ENCODE measurements at places on chromosomes 4 and X.

DNA sequence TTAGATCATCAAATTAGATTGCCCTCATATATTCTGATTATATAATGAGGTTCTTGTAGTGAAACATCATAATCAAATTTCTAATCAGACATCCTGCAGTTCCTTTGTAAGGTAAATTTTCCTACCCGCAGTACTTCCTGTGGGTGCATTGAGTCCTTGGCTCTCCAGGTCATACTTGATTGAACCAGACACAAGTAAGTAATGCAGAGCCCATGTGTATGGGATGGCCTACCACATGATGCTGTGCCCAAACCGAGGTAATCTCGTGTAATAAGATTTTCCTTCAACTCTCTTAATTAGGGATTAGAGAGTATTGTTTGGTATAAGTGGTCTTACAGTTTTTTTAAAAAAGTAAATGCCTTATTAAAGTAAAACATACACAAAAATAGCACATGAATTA lies 1841.8 kb downstream of the PCDH7 start:
- no peak for DNase-seq

DNA sequence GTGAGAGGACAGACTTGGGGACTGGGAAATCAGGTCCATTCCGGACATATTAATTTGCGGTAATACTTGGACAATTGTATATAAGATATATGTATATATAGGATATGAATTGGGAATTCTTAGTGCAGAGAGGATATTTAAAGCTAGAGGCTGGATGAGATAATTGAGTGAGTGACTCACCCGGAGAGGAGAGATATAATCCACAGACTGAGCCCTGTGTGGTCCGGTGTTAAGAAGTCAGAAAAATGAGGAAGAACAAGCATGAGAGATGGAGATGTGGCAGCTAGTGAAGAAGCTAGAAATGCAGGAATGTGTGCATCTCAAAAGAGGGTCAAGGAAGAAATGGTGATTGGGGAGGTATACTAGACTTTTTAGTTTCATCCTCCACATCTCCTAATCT lies 336.2 kb downstream of the SLC7A11 start:
- no peak for DNase-seq

- no peak for DNase-seq
Measured at GRCh38 chr4:183905593-183906488, 734 bp downstream of the STOX2 start.

DNA sequence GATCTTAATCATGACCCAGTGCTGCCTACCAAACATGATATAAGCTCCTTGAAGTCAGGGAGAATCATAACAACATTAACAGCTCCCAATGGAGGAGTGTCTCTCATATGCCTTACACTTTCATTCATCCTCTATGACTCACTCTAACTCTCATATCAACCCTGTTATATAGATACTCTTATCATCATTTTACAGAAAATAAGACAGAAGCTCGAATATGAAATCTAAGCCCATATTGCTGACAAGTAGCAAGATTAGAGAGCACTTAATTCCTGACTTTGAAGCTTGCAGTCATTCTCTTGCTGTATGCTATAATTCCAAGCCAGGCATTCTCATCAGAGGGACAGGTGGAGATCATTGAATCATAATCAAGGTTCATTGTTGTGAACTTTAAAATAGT lies 476.7 kb upstream of the ATOH1 start:
- DNase-seq: no peak

- DNase-seq: no peak
Measured at GRCh38 chr4:38800961-38801450, 3.6 kb downstream of the TLR1 start.

- no peak for DNase-seq
Measured at GRCh38 chrX:69045616-69046345, 119.5 kb downstream of the PJA1 start.

GRCh38 chrX:131239057-131239456 lies 50.0 kb downstream of the IGSF1 start:
- DNase-seq: no peak

DNA sequence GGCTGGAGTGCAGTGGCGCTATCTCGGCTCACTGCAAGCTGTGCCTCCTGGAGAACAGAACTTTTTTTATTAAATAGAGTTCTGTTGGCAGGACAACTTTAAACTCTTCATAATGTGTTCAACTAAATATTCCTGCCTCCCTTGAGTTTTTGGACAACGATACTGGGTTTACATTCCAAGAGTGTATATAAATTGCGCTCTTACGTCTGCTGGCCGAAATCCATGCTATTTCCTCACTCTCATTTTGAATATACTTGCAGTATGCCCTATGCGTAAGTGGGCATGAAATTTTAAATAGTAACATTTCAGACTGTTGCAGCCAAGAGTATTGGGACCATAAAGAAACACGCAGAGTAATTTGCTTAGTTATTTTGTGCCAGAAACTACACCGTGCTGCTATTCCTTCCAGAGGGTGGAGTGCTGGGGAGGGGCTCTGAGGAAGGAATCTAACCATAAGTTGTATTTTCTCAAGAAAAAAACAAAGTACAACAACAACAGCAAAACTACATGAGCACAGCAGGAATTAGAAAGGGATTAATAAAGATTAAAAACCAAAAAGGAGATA lies 480.0 kb downstream of the NLGN4X start:
- DNase-seq: no peak

GRCh38 chrX:68822641-68823410 lies 6.0 kb upstream of the EFNB1 start:
- peak; percentile 6 for DNase-seq

GRCh38 chrX:138001226-138001625 lies 435.3 kb downstream of the ZIC3 start:
- no peak for DNase-seq

GRCh38 chr4:161167539-161167938 lies 996.3 kb downstream of the FSTL5 start:
- DNase-seq: no peak

- DNase-seq: no peak
Measured at GRCh38 chr4:35447474-35447873, 796.8 kb downstream of the ARAP2 start.

DNA sequence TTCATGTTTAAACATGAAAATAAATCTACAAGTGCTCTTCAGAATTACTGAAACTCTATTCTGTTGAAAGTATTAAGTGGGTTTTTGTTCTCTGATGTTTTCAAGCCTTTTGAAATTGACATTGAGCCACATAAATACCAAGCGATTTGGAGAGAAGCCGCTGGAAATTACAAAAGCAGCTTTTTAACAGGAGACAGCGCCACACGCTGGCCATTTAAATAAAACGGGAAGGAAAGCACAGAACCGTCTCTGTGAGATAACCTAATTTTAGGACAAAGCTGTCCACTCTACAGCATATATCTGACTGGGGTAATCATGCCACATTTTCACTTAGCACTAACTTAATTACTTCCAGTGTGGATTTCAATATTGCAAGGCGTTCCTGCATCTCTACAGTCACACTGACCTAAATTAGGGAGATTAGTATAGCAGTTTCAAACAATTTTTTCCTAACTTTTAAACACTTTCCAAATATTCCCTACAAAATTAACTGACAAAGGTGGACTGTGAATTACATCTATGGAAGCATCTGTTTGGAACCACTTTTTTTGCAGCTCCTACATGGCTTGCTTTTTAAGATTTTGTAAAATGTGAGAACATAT lies 6.8 kb upstream of the ANOS1 start:
- peak; percentile 9 for DNase-seq

DNA sequence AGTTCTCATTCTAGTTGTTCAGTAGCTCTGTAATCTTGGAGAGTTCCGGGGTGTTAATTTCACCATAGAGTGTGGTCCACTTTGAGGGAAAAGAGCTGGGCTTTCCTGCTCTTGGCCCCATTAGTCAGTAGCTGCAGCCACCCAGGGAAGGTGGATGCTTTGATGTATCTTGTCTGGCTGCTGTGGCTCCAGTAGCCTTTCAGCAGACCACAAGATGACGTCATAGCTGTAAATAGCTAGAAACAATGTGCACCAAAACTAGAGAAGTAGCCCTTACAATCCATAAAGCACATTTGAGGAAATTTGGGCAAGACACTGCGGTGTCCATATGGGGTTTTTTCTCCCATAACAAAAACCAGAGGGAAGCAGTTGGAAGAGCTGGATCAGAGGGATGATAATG lies 32.9 kb upstream of the PRPS2 start:
- DNase-seq: no peak

GRCh38 chr4:151182455-151182996 lies 83.1 kb downstream of the RPS3A start:
- no peak for DNase-seq

DNA sequence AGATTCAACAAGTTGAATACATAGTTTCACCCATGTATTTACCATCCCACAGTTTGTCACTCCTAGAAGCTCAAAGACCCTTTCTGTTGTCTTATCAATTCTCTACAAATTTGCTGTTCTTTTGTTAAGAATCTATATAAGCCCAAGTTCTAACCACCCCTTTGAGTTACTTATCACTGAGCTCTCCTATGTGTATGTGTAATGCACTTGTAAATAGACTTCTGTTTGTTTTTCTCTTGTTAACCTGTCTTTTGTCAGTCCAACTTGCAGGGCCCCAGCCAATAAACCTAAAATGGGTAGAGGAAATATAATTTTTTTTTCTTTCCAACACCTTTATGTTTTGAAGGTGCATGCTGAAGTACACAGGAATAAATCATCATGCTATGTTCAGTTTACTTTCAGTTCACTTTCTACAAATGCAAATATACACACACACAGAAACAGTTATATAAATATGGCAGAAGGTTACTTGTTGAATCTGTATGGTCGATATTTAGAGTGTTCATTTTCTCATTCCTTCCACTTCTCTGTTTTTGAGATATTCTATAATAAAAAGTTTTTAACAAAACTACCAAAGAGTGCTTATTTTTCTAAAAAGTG lies 22.3 kb upstream of the CLOCK start:
- no peak for DNase-seq

GRCh38 chr4:114466299-114466698 lies 132.3 kb upstream of the UGT8 start:
- no peak for DNase-seq

DNA sequence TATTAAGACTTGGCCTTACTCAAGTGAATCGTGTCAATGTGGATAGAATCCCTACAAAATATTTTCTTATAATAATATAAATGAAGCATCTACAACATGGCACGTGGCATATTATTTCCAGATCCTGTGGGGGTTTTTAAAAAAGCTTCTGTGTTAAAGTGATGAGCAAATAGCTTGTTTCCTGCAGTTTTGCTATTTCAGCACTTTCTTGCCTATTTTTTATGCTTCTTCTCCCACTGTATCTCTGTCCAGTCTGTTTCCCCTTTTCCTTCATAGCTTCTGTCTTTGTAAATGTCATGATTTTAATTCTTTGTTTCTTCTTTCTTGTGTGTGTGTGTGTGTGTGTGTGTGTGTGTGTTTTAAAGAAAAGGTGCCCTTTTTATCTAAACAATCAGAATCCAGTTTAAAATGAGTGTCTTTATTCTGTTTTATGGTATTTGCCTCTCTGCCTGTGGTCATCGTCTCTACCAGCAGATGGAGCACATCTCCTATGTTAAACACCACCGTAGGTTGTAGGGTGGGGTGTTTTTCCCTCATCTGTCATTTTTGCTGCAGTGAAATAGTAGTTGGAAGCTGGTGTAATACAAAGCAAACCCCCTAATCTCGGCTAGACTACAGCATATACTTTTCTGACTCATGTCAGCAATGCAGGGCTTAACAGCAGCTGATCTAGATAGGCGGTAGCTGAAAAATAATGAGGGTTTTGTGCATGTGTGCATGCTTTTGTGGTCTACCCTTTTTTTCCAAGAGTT lies 33.1 kb downstream of the FTHL17 start:
- DNase-seq: peak; percentile 4

- no peak for DNase-seq
Measured at GRCh38 chr4:139223682-139224317, 46.8 kb upstream of the ELF2 start.

DNA sequence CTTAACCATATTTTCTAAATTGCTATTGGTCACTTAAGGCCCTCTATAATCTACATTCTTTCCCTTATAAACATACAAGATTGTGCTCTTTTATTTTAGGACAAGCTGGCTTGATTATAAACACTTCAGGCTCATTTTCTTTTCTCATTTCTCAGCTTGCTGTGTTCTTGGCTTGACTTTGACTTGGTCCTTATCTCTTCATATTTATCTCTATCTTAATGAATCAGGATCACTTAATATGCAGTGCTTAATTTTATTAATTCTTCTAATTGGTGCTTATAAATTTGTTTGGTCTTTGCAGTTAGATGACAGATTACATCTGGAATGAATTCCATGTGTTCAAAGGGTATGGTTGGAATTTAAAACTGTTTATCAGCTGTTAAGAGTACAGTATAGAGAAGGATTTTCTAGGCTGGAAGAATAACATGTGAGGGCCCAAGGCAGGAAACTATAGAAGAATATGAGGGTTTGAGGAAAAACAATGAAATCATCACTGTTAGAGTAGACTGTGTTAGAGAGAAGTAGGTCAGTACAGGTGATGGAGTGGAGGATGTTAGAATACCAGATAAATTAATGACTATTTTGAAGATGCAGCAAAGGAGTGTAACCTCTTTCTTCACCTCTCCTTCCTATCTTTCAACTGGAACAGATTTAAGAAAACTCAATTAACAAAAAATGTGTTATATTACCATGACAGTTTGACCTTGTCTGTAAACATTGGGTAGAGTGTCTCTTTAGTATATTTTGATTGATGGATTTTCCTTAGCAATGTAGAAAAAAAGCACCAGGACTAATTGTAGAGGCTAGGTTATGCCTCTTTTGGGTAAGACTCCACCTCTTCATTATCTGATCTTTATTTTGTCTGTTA lies 169.6 kb downstream of the RAPGEF2 start:
- DNase-seq: no peak

DNA sequence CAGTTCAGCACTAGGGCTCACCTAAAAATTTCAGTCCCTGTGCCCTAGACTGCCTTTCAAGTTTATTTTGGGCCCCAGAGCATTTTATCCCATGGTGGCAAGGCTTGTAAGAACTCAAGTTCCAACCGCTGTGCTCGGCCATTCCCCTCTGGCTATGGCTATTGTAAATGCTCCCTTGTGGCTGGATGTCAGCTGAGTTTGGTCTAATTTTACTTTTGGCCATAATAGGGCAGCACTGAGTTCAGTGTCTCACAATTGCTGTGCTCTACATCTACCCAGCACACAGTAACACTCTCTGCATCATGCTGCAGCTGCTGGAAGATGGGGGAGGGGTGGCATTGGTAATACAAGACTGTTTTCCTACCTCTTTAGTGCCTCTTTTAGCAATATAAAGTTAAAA lies 210.8 kb upstream of the IRS4 start:
- DNase-seq: no peak

- DNase-seq: no peak
Measured at GRCh38 chr4:159150396-159150795, 47.5 kb downstream of the RAPGEF2 start.

All from stimulated activated CD4-positive, alpha-beta T cell treated with anti-CD3 and anti-CD28 coated beads, Interleukin-4, amount 100 ng/mL, for 24 hours (primary cell).